Mammary epithelial cell (primary cell): ENCODE measurements at places on chromosomes 4 and X. TPM values are rescaled to one million over a fixed set of nuclear protein-coding genes. Genes with fewer than 3 reads are reported as not detected.

TAF9B gene
- 8.9 TPM for polyA plus RNA-seq

NR3C2 gene
- polyA plus RNA-seq: 0.03 TPM

ASB12 gene
- polyA plus RNA-seq: 0.06 TPM

CFP gene
- polyA plus RNA-seq: 0.06 TPM

IQCM gene
- polyA plus RNA-seq: not detected

C4orf36 gene
- polyA plus RNA-seq: 3.0 TPM

STS gene
- polyA plus RNA-seq: 2.0 TPM

DNA sequence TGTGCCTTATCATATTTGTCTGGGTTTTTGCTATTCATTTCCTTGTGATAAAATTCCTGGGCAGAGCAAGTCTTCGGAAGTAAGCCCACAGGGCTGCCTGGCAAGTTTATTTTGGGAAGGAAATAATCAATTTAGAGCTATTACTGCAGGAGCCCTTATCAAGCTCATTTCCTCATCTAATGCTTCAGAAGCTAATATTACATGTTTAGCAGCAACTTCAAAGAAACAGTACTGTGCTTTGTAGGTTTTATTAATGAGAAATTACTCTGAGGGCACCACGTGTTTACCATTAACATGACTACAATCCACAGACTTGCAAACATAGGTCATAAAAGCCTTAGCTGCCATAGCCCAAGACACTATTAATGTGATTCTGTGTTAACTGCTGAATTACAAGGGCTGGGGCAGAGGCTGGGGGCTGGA, 540.0 kb downstream of the SPRY1 start:
- DNase-seq: no peak

DNA sequence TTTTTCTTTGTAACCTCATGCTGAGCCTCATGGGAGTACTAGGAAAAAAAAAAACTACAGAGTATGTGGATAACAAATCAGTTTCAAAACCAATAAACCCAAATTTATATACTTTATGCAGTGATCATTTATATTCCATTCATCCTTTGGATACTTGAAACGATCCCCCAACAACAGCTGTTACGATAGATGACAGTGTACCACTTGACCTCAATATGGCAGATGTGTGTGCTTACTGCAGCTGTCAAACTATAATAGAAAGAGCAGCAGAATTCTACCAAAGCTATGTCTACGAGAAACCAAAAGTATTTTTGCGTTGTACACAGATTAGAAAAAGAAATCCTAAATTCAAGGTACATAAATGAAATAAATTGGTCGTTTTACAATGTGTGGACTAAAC, 337.8 kb downstream of the PDGFC start:
- DNase-seq: no peak

- DNase-seq: peak; percentile 7
These were observed 112.4 kb upstream of the CXCL13 start for GRCh38 chr4:77493120-77493752.

- peak; percentile 27 for DNase-seq
These were observed 31.5 kb downstream of the PRPS1 start for GRCh38 chrX:107659768-107660167.

DNA sequence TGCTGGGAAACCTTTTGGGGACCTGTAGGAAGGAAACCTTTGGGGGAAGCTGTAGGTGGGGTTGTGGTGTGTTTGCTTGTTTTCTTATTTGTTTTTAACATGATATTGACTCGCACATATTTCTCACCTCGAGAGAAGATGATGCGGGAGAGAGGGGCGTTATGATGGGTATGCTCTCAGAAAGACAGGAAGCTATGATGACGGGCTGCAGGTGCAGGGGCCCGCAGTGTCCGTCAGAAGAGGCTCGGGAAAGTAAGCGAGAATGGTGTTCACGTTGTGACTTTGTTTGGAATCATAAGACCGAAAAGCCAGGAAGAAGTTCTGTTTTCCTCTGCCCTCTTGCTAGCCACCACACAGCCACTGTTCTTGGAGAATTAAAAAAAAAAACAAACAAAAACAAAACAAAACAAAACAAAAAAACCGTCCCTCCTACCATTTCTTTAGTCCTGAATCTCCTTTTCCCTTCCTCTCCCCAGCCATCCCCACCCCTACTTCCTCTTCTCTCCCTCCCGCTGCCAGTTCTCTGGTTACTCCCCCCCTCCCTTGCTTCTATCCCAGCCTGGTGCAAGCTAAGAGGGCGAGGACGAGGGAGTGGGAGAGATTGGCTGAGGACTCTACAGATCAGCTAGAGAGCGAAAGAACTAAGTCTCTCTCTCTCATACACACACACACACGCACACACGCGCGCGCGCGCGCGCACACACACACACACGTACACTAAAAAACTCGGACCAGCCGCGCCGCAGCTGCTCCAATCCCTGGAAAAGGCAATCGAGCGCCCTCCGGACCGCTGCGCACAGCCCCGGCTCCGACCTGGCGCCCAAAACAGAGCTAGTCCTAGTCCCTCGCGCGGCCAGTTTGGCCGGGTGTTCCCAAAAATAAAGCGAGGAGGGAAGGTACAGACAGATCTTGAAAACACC, at the start of gene BMP3:
Gene BMP3 (plus strand): TSS at position 648 of the 920 bp plus-strand sequence. CDS start 577 bp downstream, outside the sequence.
- no peak for DNase-seq

DNA sequence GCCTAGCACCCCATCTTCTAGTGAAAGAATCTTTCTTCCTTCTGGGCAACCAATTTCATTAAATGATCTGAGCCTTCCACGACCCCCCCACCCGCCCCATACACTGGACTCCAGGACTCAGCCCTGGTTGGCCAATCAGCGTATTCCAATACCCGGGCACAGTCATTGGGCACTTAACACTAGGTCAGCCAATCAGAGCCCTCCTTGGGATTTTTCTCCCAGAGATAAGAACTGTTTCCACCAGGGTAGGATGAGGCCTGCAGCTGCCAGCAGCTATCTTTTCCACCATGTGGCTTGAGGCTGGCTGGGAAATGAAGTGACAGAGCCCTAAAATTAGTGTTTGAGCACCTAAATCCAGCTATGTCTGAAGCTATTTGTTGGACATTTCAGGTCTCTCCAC, 418.8 kb downstream of the BCOR start:
- no peak for DNase-seq

DNA sequence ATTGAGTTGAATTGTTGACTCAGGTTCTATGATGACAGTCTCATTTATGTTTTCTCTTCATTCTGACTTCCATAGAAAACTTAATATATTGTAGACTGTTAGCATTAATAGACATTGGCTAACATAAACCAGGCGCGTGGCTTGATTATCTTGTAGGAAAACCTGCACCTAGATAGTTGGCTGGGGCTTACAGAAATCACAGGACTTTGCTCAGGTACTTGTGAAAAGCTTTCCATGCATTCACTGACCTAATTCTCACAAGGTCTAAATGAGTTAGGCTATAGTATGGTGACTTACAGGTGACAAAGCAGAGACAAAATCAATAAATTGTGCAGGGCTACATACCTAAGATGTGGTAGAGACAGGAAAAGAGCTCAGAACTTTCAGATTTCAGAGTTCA, 212.8 kb downstream of the GPAT3 start:
- no peak for DNase-seq
